Fibroblast of the aortic adventitia (primary cell): ENCODE measurements at places on chromosomes 16 and 17.
A peak's percentile ranks its signal among the peaks of the same experiment; 100 is the strongest.

DNA sequence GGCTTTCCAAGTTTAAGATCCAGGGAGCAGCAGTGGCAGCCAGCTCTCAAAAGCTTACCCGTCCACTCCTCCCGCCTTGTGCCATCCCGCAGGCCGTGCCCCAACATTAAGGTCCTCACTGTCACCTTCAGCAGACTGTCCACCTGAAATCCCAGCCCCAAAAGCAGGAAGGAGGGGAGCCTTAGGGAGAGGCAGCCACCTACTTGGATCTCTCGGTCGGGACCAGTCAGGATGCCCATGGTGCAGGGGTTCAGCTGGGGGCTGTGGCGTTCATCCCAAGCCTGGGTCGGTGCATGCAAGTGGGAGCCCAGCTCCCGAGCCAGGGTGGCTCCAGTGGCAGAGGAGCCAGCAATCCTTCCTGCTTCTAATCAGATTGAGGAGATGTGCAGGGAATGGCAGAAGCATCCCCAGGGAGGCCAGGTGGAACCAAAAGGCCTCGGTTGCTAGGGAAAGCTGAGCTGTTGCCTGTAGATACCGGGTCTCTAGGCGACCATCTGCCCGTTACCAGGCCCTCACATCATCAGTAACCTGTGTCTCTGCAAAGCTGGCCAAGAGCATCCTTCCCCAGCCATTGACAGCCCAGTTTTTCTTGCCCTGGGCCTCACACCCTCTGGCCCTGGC, 24.6 kb downstream of the CNGB1 start:
- DNase-seq: no peak

DNA sequence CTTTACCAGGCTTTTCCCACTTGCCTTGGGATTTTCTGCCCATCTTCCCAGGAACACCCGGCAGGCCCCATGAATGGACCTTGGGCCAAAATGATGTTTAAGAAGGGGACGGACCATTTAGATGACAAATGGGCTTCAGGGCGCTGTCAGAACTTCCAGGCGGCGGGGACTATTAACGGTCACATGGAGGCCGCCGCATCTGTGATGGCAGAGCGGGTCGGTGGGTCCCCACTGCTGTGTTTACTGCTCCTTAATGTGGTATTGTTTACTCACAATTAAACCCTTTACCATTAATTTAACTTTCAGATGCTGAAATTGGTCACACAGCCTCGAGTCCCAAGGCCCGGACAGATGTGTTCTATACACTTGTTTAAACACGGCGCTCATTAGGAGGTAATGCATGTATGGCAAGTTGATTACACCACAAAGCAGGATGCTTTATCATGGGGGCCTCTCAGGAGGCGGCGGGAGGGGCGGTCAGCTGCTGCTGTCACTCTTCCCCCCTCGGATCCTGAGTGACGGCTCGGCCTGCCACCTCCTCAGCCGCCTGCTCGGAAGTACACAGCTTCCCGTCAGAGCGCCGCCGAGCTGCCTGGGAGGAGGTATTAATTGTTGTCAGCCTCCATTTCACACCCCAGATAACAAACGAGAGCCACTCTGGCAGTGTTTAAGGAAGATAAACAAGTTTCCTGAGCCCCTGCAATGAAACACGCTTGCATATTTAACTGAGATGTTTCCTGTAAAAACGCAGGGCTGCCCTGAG, 83.9 kb upstream of the IRX3 start:
- no peak for DNase-seq

DNA sequence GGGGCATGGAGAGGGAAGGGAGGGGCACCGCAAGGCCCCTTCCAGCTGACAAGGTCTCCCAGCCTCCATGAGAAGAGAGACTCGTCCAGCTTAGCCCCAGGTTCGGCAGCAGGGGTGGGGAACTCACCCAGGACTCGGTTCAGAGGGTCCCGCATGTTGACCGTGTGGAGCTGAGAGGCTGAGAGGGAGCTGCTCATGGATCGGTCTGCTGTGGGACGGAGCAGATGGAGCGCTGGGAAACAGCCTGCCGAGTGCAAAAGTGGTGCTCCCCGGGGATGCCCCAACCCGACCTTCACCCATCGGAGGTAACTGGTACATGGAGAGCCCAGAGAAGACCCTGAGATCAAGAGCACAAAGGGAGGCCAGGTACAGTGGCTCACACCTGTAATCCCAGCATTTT, 4.9 kb downstream of the CSF3 start:
- no peak for DNase-seq

DNA sequence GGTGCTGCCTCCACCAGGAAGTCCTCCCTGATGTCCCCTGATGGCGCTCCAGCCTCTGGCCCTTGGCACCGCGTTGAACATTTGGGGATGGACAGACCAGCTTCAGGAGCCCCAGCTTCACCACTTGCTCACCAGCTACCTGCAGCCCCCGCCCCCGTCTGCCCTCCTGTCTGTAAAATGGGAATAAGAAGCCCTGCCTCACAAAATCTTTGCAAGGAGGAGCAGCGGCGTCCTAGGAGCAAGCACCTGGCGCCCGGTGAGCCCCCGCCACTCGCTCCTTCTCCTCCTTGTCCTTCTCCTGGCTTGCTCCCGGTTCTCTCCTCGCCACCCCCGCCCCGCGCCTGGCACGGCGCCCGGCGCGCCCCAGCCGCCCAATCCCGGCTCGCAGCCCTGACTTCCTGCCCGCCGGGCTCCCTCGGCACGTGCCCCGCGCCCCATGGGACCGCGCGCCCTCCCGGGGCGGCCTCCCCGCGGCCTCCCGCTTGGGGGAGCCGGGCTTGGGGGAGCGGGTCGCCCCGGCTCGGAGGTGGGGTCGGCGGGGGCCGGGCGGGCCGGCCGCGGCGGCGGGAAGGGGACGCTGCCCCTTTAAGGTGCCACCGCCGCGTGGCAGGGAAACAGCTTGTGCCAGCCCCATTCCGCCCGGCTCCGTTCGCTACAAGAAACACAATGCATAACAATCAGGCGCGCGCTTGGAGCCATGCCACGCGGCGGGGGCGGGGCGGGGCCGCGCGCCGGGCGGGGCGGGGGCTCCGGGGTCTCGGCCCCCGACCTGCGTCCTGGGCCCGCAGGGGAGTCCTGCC, 9.1 kb upstream of the PPP1R1B start:
- DNase-seq: peak; percentile 36

- no peak for DNase-seq
Measured at GRCh38 chr17:18008496-18009268, 30.3 kb downstream of the ATPAF2 start.

DNA sequence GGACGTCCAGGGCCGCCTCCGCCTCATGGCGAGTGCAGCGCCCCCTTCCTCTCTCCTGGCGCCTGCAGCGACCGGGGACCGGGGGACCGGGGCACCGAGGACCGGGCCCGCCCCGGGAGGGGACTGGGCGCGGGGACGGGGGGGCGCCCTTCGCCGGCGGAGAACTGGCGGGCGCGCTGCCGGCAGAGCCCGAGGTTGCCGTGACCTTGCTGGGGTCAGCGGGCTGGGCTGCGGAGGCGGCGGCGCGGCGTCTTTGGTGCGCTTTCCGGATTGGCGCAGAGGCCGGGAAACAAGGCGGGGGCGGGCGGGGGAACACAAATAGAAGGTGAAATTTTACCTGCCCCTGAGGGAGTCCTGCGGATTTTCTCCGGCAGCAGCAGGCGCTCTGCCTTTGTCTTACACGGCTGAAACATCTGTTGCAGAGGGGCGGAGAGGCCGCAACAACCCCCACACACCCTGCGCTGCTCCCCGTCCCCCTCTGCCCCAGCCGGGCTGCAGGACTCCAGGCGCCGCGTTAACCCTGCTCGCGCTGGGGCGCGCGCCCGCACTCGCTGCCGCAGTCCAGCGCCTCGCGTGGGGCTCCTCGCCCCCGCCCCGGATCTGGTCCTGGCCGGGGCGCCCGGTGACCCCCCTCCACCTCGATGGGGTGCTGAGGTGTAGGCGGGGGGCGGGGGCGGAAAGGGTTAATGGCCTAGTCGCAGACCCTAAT, 53.5 kb downstream of the SREBF1 start:
- DNase-seq: no peak

DNA sequence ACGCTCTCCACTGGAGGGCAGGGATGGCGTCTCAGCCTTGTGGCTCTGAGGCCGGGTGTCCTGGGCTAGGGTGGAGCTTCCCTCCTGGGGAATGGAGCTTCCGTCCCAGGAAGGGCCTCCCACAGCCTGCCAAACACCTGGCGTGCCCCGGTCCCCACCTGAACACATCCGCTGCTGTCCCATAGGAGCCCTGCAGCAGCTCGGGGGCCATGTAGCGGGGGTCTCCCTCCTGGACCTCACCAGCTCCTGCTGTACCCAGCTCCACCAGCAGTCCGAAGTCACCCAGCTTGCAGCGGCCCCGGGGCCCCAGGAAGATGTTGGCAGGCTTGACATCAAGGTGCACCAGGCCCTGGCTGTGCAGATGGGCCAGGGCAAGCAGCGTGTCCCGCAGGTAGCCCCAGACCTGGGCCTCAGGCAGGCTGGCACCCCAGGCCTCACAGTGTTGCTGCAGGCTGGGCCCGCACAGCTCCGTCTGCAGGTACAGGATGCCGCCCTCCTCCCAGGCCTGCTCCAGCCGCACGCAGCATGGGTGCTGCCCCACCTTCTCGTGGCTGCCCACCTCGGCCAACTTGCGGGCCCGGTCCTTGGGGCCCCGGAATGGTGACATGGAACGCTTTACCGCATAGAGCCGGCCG, 5.0 kb downstream of the PKMYT1 start:
- no peak for DNase-seq

GRCh38 chr16:13913374-13914292, 6.3 kb upstream of the ERCC4 start:
- no peak for DNase-seq

DNA sequence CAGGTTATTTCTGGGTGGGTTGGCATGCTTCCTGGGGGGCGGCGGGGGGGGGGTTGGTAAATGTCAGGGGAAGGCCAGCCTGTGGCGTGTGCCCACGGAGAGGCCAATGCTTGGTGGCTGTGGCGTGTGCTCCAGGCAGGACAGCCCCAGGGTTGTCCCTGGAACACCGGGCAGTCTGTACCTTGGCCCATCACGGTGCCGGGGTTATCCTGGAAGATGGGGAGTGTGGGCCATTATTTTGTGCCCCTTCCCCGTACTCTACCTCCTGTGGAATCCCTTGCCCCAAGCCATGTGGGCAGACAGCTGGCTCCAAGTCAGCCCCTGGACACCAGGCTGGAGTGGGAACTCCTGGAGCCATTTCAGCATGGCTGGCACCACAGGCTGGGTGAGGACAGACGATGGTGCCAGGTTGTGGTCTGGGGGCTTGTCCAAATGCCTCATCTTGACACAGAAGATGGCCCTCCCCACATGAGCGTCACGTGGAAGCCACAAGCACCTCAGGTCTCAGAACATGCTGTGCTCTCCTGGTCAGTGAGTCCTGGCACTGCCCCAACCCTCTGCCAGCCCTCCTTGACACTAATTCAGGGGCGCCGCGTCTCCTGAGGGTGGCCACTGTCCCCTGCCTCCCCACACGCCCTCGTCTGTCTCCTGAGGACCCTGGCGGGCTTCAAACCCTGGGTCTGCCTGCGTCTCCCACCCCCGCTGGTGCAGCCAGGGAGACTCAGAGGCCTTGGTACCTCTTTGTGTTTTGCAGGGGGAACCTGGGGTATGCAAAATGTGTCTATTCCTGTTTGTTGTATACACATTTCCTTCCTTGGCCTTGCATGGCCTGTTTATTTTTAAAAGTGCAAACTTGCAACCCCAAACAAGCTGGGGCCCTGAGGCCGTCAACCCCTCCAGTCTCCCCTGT, 4.3 kb downstream of the SLC16A3 start:
- DNase-seq: no peak

GRCh38 chr16:56357765-56358322, 67.5 kb downstream of the AMFR start:
- DNase-seq: no peak

GRCh38 chr17:77343031-77343800, 202.4 kb downstream of the SEC14L1 start:
- DNase-seq: no peak

DNA sequence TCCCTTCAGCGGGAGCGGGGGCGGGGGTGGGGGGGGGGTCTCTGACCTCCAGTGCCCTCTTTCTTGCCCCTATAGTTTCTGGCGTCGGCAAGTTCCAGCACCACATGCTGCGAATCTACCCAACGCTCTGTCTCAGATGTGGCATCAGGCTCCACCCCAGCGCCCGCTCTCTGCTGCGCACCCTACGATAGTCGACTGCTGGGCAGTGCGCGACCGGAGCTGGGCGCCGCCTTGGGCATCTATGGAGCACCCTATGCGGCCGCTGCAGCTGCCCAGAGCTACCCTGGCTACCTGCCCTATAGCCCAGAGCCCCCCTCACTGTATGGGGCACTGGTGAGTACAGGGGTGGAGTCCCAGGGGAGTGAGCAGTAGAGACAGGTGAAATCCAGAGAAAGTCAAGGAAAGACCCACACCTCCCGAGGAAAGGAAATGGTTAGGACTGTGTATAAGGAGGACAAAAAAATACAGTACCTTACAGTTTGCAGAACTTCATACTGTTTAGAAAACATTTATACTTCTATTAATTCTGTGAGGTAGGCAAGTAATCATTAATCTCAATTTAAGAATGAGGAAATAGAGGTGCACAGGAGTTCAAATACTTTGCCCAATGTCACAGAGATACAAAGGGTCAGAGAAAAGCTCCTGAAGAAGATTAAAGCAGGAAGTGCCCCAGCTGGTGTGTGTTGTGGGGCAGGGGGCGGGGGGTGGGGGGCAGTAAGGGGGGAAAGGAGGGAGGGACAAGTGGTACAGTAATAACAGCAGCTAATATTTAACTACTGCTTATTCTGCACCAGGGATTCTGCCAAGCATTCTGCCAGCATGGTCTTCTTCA, 2.5 kb downstream of the IRX6 start:
- no peak for DNase-seq
